ENCODE measurements at places on chromosomes 3 and 15.

GRCh38 chr3:132623646-132624045 lies 26.6 kb downstream of the ACKR4 start:
- no peak for DNase-seq

- no peak for DNase-seq
Measured at GRCh38 chr3:53773611-53774368, 72.4 kb downstream of the CHDH start.

DNA sequence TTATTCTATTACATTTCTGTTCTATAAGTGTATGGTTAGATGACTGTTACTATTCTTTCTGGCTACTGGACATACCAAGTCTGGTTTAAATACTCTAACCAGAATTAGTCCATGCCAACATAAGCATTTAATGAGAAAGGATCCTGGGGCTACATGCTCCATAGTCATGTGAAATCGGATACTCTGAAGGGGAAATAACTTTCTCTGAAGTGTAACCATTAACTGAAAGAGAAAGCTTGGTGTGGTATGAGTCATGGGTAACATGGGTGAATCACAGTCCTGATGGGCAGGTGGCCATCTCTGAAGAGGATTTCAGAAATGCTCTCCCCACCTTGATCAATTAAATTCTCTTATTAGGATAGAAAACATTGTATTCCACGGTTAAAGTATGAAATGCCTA lies 69.4 kb downstream of the FHIT start:
- DNase-seq, result no peak

GRCh38 chr3:176969066-176969465 lies 228.2 kb downstream of the TBL1XR1 start:
- no peak for DNase-seq

DNA sequence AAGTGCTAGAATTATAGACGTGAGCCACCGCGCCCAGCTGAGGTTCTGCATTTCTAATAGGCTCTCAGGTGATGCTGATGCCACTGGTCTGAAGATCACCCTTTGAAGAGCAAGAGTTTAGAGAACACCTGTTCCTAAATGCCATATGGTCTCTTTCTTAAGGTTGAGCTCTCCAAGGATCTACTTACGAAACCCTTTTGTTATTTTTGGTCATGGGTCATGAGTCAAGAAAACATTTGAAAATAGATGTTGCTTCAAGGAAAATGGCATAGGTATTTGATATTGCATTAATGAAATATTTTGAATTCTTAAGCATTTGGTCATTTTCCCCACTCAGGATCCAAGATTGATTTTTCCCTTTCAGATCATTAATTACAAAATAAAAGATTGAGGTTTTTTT lies 74.7 kb upstream of the SOX2 start:
- DNase-seq, result no peak

- DNase-seq, result no peak
Measured at GRCh38 chr3:100419406-100419805, 18.1 kb downstream of the LNP1 start.

- DNase-seq, result no peak
Measured at GRCh38 chr3:82378392-82378791, 616.9 kb upstream of the GBE1 start.

GRCh38 chr3:58409663-58410062 lies 24.0 kb downstream of the PDHB start:
- DNase-seq, result no peak

DNA sequence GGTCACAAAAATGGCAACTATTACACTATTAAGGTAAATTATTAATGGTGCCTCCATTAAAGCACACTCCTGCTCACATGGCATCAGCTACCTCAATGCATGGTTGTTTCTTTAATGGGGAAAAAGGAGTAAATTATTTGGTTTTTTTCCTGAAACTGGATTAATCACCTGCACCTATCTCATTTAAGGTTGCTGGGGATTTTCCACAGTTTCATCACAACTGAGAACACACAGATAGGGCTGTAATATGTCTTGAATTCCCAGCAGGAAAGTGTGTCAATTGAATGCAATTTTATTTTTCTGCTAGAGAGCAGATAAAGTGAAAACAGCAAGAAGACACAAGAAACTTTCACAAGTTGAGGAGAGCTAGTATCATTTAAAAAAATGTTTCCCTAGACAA lies 36.4 kb downstream of the RFTN1 start:
- DNase-seq, result no peak

DNA sequence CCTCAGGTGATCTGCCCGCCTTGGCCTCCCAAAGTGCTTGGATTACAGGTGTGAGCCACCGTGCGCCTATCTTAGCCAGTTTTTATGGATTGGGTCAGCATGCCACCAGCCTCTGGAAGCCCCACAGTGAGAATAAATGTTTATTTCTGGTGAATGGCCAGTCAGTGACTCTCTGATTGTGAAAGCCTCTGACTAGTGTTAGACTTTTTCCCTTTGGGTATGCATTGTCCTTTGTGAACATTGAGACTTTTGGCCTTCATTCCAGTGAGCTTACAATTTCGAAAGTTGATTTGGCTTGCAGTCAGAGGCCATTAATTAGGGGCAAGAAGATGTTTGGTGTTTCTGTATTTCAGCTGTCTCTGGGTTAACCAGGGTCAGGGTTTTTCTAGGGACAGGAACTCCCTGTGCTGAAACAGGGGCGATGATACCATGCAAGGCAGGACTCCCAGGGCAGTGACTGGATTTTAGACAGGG lies 274.5 kb upstream of the C2CD4B start:
- DNase-seq, result no peak

DNA sequence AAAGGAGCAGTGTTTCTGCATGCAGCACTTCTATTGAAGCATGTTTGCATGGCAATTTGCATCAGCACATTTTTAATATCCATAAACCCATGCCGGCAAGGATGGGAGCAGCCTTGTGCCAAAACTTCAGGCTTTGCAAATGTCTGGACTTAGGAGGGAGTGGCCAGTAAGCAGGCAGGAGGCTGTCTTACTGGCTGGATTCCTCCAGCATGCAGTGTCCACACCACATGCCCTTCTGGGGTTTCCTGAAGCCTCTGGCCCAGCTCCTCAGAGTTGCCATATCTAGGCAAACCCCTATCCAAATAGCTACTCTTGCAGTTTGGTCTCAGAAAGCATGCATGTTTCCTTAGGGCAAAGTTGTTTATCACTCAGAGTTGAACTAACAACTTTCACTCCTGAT lies 139.1 kb upstream of the MRPS22 start:
- no peak for DNase-seq

DNA sequence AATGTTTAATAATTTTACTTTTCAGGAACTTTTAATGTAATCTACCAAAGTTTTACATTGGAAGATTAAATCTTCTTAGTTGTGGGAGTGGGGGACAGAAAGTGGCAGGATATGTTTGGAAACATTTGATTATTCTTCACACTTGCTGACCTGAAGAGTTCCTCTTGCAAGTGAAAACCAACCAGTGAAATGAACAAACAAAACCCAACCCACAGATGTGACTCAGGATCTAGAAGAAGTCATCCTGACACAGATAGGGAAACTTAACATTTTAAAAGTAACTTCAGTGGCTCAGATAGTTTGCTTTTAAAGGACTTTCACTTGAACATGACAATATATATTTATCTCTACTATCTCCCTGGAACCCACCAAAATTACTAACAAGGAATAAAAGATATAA lies 55.4 kb downstream of the ASTE1 start:
- DNase-seq, result no peak

DNA sequence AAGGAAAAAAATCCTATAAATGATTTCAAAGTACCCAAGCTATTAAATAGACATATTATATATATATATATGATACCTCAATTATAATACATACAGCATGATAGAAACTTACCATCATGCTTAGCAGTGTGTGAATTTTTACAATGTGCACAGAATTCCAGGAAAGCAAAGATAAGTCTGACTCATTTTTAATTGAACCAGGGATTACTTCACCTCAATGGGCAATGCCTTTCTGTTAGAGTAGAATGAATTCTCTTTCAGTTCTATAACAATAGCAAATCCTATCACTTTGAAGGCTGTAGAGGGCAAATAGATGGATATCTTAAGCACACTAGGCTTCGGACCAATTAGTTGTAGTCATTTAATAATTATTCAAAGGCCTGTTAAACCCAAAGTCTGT lies 54.8 kb upstream of the P3H2 start:
- DNase-seq, result no peak

DNA sequence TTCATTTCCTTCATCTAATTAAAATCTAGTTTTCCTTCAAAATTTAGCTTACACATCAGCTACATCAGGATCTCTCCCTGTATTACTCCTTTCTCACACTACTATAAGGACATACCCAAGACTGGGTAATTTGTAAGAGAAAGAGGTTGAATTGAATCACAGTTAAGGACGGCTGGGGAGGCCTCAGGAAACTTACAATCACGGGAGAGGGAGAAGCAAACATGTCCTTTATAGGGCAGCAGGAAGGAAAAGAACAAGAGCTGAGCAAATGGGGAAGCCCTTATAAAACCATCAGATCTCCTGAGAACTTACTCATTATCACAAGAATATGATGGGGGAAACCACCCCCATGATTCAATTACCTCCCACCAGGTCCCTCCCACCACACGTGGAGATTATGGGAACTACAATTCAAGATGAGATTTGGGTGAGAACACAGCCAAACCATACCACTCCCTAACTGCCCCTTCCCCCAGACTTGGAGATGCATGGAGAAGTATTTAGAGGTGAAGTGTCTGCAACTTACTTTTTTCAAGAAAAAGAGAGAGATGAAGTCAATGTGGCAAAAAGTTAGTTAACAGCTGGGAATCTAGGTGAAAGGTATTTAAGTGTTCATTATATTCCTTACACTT lies 21.3 kb downstream of the PRTG start:
- DNase-seq, result no peak

GRCh38 chr3:187211532-187212195 lies 14.4 kb downstream of the RTP1 start:
- no peak for DNase-seq

- DNase-seq, result no peak
Measured at GRCh38 chr3:56754741-56755417, 46.9 kb downstream of the ARHGEF3 start.

GRCh38 chr3:111617912-111618601 lies 22.9 kb upstream of the ZBED2 start:
- DNase-seq, result no peak

DNA sequence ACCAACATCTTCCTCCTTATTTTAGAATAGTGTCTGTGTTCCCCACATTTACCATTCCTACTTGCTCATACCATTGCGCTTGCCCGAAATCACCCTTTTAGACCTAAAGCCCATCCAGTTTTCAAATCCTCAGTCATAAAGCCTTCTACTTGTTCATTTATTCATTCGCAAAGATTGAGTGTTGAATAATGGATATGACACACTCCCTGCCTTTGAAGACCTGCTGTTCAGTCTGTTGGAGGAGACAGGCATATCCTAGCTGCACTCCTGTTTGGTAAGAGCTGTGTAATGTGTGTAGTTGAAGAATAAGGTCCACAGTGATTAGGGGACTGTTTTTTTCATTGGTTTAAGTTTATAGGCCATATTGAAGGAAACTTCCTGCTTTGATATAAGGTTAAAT lies 1.7 kb downstream of the CNOT10 start:
- DNase-seq, result no peak

DNA sequence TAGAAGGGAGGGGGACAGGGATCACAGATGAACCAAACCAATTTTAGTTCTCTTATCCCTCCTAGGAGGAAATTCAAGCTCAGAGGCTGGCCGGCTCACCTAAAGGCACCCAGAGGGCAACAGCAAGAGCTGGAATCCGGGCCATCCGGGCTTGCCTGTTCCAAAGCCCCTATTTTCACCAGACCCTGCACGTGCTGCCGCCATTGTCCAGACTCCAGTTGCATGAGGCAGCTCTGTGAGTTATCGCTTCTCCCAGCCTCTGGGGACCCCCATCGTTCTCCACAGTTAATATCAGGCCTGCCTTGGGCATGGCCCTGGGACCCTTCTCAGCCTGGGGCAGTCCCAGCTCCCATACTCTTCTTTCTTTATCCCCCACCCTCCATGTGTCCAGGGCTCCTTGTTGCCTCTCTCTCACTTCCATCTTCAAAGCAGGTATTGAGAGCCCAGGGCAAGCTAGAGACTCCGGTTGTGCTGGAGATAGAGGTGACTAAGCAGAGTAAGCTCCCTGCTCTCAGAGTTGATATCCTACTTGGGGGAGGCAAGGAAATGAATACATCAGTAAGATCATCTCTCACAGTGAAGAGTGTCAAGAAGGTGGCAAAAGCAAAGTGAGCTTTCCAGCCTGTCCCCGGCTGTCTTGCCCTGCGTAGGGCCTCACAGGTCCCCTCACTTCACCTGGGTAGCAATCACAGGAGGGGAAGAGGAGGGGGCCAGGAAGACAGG lies 322.8 kb downstream of the UACA start:
- no peak for DNase-seq

GRCh38 chr3:18208091-18208490 lies 217.0 kb downstream of the SATB1 start:
- DNase-seq, result no peak

DNA sequence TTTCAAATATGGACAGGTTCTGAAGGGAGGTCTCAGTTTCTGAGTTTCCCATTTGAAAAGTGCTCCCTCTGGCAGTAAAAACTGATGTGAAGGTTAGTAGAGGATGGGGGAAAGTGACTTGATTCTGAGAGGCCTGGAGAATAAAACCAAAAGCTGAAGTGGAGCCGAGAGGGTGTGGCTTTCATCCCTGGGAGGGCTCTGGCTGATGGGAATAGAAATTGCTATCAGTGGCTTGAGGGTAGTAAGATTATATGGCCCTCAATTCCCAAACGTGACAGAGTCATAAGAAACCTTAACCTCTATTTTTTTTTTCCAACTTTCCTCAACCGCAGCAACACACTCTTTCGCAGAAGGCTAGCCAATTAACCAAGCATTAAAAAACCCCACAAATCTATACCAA lies 185.9 kb downstream of the MEIS2 start:
- DNase-seq, result no peak

DNA sequence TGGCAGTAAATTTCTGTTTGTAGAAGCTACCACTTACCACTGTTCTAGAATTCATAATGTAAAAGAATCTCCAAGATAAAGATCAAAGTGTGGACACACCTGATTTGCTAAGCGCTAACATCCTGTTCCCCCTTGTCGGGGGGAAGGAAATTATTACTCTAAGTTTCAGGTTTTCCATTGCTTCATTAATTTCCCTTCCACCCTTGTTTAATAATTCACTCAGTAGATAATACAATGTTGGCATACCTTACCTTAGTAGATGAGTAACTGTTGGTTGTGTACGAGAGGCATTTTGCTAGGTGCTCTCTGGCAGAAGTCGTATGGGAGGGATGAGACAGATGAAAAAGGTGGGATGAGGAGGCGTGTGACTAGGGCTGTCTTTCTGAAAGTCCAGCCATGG lies 641.2 kb upstream of the ARRDC4 start:
- no peak for DNase-seq

DNA sequence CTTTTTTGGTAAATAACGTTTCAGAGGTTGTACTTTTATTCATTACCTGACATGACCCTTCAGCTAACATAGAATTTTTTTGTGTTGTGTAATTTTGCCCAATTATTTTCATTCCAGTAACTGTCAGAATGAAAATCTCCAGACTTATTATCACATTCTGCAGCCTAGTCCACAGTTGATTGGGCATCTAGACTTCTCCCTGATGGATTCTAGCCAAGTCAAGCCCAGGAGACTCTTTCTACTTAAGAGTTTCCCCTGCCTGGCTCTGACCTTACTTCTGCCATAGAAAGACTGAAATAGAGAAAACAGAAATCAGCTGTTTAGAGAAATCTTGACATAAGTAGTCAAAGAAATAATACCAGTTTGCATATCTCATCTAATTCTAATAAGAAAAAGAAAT lies 82.9 kb upstream of the CDAN1 start:
- DNase-seq, result no peak
